ENCODE measurements at places on chromosomes 7 and 10.
A peak's percentile ranks its signal among the peaks of the same experiment; 100 is the strongest.

DNA sequence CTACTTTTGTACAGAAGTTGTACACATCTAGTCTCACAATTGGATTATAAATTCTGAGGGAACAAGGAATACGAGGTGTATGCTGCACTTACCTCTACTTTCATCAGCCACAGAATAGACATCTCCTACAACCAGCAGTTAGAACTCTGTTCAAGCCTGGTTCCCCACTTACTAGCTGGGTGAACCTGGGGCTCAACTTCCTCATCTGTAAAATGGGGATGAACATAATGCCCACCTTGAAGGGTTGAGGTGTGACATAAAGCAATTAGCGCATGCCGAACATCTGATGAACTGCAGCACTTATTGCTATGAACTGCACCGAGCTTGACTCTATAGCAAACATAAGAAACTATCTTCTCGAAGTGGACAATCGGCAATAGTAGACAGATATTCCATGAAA is 25.3 kb downstream of the XPNPEP1 start:
- no peak for DNase-seq

DNA sequence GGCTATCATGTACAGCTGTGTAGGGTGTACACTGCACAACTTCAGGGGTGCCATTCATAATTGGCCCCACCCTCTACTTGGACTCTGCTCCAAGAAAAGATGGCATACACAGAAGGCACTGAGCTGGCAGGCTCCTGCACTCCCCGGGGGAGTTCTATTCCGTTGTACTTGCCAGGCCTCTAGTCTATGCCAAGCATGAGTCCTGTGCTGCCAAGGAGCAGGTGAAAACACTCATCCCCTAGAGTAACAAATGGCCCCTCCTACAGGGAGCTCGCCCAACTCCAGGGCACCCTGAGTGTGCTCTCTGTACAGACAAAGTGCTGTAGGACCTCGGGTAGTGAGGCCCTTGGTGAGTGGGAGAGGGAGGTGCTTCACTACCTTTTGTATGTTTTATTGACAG is 127.2 kb downstream of the SLIT1 start:
- peak; percentile 6 for DNase-seq

GRCh38 chr7:36605261-36606051 is 118.8 kb downstream of the AOAH start:
- no peak for DNase-seq

GRCh38 chr7:753190-753589 is 26.1 kb upstream of the PRKAR1B start:
- no peak for DNase-seq

DNA sequence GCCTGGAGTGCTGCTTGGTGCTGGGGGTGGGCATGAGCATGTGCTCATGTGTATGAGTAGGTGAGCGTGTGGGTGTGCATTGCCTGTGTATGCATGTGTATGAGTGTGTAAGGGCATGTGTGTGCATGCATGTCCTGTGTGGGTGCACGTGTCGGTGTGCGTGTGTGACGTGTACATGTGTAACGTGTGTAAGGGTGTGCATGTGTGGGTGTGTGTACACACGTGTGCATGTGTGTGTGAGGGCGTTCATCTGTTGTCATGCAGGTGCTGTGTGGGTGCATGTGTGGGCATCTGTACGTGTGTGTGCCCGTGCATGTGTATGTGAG is 30.3 kb downstream of the FAM20C start:
- DNase-seq = no peak

DNA sequence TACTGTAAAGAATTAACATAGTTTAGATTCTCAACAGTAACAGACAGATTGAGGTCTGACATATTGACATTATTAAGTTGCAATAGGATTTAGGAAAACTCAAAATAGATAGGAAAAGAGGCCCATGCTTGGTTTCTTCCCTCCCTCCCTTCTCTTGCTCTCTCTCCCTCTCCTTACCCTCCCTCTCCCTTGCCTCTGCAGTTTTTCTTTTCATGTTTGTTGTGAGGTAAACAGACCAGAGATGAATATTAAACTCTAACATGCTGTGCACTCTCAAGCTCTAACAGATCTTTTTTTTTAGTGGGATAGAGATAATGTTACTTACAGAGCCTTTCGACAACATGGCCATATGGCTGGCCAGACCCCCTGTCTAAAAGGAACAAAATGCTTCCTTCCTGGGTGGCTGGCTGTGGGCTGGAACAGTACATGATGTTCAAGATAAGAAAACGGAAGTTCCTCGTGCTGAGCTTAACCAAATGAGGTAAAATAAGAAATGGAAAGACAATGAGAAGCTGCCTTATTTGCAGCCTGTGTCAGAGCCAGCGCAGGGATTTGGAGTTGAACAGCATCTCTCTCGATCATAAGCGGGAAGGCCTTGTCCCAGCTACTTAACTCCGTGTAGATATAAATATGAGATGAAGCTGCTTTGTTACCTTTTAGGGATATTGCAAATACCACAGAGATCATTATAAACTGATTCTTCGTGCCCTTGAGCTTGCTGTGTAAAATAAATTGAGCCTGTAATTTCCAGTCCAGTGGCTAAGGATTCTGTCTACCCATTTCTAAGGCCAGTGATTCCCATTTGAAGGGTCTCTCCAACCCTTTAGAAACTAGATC is 391.9 kb upstream of the NPVF start:
- no peak for DNase-seq

DNA sequence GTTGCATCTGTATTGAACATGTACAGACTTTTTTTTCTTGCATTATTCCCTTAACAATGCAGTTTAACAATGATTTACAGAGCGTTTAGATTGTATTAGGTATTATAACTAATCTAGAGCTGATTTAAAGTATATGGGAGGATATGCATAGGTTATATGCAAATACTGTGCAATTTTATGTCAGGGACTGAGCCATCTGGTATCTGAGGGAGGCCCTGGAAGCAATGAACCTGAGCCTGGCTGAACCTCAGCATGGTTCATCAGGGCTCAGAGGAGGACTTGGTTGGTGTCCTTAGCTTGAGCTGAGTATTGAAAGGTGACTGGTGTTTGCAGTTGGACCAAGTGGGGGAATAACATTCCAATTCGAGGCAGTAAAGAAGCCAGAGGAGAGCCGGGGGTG is 4.8 kb downstream of the ADCK2 start:
- DNase-seq = no peak

DNA sequence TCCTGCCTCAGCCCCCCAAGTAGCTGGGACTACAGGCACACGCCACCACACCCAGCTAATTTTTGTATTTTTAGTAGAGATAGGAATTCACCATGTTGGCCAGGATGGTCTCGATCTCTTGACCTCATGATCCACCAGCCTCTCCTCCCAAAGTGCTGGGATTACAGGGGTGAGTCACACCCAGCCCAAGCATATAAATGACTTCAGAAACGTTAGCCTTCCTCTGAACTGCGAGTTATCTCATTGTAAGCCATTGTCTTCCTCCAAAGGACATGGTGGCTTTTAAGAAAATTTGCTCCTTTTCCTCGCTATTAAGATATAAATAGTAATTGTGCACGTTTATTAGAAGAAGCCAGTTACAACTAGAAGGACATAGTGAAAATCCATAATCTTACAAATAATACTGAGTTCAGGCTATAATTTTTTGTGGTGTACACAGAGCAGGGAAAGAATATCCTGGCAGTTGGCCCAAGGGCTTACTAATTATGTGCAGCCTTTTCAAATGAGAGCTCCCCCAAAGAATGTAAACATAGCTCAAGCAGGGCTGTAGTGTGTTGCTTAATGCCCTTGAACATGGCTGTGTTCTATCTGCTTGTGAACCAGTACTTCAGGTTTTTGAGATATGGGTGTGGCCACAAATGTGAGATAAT is 495.8 kb downstream of the PARD3 start:
- DNase-seq = peak; percentile 81

DNA sequence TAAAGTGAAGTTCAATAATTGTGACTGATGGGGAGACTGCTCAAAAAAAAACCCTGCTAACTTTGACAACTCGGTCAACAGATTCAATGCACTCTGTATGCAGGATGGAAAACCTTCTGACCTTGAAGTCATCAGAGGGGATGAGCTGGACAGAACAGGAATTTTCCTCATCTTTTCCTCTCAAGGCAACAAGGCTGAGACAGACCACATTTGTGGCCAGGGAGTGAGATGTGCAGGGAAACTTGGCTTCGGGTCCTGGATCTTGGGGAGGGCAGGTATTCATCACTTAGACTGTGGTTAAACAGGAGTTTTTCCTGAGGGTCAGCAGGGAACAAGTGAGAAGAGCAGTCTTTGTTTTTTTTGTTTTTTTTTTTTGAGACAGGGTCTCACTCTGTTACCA is 100.6 kb downstream of the BAMBI start:
- DNase-seq = no peak

GRCh38 chr10:34063592-34063991 is 729.1 kb upstream of the NRP1 start:
- no peak for DNase-seq

All from NCI-H1092 (cell line).